ENCODE measurements at places on chromosomes 5 and 9. TPM values are rescaled to one million over a fixed set of nuclear protein-coding genes. Genes with fewer than 3 reads are reported as not detected.

The PCDHGA1 gene
- 5.2 TPM for total RNA-seq

The POLR3G gene
- 6.0 TPM for total RNA-seq

The ATP10B gene
- 15.0 TPM for total RNA-seq

The TNFSF15 gene
- 0.18 TPM for total RNA-seq

The PPP3R2 gene
- 0.45 TPM for total RNA-seq

The WDR38 gene
- 0.27 TPM for total RNA-seq

The TAS2R1 gene
- total RNA-seq = 0.45 TPM

The C9orf153 gene
- 1.6 TPM for total RNA-seq

The CCL21 gene
- total RNA-seq = not detected

The FAT2 gene
- 24.0 TPM for total RNA-seq
